ENCODE measurements at places on chromosomes 3 and 15.

DNA sequence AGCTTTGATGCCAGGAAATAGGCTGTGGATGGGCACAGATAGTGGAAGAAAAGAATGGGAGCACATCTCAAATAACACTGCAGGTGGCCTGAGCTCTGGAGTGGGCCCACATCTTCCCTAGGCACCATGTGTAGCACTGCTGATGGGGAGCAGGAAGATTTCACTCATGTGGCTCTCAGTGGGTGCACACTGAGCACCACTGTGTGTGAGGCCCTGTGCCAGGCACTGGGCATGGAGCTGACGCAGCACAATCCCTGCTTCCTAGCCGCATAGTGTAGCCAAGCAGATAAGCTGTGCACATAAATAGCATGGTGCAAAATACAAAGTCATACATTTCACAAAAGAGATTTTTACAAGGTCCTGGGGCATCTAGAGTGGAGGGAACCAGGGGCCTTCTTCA is 101.6 kb downstream of the MOBP start:
- DNase-seq: no peak

- DNase-seq: no peak
Measured at GRCh38 chr15:31111091-31111647, 9.6 kb upstream of the TRPM1 start.

DNA sequence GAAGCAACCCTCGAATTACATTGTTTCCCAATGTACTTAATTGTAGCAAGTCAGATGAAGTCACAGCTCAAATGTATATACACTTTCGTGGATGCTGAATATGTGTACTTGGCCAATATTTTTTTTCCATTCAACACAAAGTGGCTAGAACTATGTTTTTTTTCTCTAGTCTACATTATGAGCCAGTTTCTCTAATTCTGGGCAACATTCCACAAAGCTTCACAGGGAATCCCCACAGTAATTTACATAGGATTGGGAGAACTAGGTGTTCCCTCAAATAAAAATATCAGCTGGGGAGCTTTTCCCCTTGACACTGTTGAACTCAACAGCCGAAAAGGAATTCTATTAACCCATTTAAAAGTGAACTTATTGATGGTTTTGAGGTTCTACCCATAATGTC is 493.1 kb downstream of the MECOM start:
- no peak for DNase-seq

DNA sequence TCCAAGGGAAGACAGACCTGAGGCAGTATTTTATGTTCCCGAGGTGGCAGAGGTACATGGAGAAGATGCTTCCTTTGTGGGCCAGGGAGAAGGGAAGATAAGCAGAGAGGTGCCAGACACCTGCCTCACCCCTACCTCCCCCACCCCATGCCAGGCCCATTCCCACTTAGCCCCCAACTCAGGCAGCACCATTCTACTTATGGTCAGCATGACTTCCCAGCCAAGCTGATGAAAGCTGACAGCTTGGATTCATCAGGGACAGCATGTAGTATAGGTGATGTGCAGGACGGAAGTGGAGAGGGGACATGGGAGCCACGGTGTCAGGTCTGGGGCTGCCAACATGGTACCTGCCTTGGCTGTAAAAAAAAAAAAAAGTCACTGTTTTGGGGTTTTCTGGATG is 57.5 kb upstream of the CSPG4 start:
- DNase-seq: no peak

DNA sequence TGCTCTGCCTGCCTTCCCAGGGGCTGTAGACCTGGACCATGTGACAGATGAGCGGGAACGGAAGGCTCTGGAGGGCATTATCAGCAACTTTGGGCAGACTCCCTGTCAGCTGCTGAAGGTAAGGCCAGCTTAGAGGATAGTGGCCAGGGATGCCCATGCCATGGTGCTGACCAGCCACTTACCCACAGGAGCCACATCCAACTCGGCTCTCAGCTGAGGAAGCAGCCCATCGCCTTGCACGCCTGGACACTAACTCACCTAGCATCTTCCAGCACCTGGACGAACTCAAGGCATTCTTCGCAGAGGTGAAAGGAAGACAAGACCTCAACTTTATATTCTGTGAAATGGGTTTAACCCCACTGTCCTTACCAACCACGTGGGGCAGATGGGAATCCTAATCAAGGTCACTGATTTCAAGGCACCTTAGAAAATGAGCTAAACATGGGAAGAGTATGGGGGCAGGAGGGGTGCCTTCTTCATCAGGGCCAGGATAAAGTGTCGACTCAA is 26.7 kb downstream of the NBEAL2 start:
- DNase-seq: no peak

GRCh38 chr15:69128667-69129311 is 31.6 kb upstream of the GLCE start:
- no peak for DNase-seq

DNA sequence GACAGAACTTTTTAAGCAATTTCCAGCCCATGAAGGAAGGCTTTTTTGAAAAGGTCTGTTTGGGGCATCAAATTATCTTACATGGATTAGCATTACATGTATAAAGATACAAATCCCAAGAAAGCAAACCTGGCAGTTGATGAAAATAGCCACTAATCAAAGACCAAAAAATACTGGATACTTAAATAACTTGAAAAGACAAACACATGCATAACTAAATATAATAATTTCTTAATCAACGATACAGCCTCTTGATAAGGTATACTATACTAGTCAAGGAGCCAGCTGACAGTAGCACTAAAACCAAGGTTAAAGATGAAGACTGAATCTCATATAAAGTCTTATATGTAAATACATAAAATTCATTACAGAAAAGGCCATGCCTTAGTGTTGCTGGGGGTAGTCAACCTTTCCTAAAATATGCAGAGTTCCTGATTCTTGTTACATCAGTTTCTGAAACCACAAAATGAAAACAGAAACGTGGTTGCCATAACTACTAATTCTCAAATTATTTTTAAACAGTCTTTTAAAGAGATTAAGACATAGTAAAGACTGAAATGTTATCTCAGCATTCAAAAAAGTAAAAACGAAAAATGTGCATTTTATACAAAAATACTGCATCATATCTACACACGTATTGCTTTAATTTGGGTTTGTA is 2.0 kb downstream of the ANKRD28 start:
- DNase-seq: no peak

DNA sequence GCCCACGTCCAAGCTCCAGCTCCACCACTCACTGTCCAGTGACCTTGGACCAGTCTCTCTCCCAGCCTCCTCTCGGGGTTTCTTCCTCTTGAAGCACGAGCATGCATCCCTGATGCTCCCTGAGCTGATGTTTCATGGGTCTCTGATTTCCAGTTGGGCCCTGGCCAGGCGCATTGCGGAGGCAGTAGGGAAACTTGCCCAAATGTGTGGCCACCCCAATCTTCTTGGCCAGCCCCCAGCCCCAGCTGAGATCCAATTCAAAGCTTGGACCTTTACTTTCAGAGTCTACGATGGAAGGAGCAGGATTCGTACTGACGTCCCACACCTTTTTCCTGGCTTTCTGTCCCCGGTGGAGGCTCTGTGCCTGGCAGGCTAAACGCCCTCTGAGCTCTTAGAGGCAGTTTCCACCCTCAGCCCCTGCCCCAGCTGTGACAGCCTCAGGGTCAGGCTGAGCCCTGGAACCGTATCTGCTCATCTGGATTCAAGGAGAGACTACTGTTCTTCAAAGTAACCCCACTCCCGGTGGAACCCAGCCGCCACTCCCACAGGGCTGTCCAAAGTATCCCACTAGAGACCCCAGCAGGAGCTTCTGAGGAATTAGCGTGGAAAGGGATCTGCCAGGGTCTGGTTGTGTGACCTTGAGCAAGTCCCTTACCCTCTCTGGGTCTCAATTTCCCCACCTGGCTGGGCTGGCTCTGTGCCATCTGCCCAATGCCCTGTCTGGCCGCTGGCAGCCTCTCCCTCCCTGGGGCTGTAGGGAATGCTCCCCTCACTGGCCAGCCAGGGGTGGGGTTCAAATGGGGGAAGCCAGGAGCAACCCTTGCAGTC is 37.4 kb downstream of the CPN2 start:
- no peak for DNase-seq

DNA sequence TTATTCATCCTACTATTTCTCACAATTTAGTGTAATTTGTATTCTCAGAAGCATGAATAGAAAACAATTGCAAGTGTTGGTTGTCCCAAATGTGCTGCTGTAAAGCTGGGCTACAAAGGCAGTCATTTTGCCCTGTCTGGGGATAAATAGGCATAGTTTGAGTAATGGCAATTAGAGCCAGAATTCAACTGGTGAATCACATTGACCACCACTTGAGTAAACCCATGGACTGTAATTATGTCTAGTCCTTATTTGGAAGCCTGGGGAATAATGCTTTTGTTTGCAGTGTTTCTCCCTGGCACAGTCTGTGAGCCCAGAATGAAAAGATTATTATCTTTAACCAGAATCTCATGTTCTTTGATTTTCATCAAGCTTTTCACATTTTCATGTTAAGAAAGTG is 30.5 kb upstream of the CHL1 start:
- DNase-seq: no peak

GRCh38 chr3:154778057-154778456 is 302.1 kb upstream of the MME start:
- DNase-seq: no peak

DNA sequence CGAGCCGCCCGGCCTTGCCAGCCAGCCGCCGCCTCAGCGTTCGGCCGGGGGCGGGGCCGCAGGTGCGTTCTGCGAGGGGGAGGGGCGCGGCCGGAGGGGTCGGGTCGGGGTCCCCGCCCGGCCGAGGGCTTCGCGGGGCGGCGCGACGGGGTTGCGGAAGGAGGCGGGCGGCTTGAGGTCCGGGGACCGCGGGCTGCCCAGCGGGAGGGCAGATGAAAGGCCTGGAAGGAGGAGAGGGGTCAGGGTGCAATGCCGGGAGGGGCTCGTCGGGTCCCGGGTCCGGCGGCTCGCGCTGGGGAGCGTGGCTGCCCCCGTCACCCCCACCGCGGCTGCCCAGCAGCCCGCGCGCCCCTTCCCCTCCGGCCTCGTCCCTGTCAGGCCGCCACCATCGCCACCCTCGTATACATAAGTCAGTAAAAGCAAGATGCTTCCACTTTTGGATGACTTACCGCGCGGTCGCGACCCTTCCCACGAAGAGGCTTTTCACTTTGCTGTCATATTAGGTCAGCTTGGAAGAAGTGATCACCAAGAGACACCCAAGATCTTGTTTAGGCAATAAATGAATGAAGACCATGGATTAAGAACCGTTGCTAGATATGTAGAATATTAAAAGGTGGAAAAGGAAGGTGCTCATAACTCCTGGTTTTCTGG is 620 bp upstream of the ANP32A start:
- no peak for DNase-seq

DNA sequence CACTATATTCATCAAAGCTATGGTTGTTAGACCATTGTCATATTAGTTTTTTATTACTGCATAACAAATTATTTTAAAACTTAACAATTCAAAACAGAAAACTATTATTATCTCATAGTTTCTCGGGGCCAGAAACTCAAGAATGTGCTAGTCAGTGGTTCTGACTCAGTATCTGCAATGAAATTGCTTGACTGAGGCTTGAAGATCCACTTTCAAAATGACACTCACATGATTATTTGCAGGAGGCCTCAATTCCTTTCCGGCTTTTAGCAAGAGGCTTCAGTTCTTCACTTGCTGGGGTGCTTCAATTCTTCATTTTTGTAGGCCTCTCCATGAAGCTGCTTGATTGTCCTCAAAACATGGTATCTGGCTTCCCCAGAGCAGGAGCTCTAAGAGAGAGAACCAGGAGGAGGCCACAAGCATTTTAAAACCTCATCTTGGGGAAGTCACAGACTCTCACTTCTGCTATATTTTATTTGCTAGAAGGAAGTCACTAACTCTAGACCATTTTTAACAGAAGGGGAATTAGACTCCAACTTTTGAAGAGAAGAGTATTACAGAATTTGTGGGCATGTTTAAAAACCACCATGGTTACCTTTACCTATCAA is 383.7 kb downstream of the MFSD1 start:
- no peak for DNase-seq

GRCh38 chr3:98886525-98886924 is 15.0 kb downstream of the DCBLD2 start:
- no peak for DNase-seq

- no peak for DNase-seq
Measured at GRCh38 chr3:71776538-71776937, 8.4 kb downstream of the PROK2 start.

DNA sequence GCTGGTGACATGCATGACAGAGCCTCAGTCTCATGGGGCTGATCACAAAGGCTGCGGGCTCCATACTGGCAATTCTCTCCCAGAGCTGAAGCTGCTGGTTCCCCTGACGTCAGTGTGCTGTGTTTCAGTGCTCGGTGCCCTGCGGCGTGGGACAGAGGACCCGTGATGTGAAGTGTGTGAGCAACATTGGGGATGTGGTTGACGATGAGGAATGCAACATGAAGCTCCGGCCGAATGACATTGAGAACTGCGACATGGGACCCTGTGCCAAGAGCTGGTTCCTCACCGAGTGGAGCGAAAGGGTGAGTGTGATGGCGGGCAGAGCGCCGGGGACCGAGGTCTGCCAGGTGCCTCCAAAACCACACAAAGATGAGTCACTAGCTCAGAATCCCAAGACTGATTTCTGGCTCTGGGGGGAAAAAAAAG is 62.0 kb upstream of the NR2E3 start:
- no peak for DNase-seq

- DNase-seq: no peak
Measured at GRCh38 chr15:64443747-64444621, 16.4 kb upstream of the ZNF609 start.

GRCh38 chr15:41778521-41778920 is 4.2 kb downstream of the MAPKBP1 start:
- no peak for DNase-seq

DNA sequence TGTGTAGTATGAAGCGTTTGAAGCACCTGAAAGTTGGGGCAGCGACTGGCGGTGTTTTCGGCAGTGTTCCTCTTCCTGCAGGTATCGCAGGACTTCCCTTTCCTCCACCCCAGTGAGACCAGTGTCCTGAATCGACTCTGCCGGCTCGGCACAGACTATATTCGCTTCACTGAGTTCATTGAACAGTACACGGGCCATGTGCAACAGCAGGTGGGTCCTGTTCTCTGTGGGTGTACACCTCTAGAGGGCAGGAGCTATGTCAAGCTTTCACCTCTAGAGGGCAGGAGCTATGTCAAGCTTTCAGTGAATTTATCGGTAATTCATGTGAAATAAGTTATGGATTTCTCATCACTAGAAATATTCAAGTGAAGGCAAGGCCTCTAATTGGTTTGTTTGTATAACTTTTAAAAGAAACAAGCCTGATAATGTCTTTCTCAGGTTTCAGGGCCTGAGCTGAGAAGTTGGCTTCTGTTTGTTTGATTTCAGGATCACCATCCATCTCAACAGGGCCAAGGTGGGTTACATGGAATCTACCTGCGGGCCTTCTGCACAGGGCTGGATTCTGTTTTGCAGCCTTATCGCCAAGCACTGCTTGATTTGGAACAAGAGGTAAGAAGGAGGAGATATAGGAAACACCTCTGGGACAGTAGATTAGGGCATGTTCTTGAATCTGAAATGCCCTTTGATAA is 5.3 kb downstream of the TUBGCP4 start:
- DNase-seq: no peak

- DNase-seq: no peak
Measured at GRCh38 chr15:91950054-91950453, 96.5 kb downstream of the SLCO3A1 start.

- no peak for DNase-seq
Measured at GRCh38 chr3:178367817-178368617, 168.2 kb upstream of the KCNMB2 start.

GRCh38 chr3:28634019-28634418 is 285.4 kb upstream of the AZI2 start:
- no peak for DNase-seq

- no peak for DNase-seq
Measured at GRCh38 chr3:117786349-117786748, 1076.8 kb downstream of the TUSC7 start.
